ENCODE measurements at places on chromosomes 5 and 9.

DNA sequence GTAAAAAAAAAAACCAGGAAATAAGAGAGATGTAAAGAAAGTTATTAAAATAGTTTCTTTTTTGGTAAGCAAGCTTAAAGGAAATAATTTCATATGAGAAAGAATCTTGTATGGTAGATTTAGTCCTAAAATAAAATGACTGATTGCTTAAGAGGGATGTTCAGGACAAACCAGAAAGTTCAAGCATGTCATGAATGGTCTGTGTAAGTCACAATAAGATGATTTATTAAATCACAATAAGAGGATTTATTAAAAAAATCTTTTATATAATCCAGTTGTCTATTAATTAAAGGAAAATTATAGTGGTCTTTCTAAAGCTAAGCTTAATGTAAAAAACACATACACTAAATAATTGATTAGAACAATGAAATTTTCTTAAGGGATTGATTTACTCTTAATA, 91.8 kb upstream of the OR13F1 start:
- no peak for DNase-seq

- DNase-seq: no peak
Observed at GRCh38 chr9:137449931-137450538, 8.9 kb upstream of the ENTPD8 start.

GRCh38 chr5:141958113-141958512, at the start of gene PCDH12:
TSS of gene PCDH12 (minus strand) at chr5:141958202. CDS start at chr5:141957851, 351 bp downstream.
- DNase-seq: no peak

GRCh38 chr5:10933121-10933520, 172.1 kb upstream of the DAP start:
- DNase-seq: no peak

- DNase-seq: peak; percentile 81
Observed at GRCh38 chr9:120477534-120478001, 102.4 kb downstream of the CDK5RAP2 start.

DNA sequence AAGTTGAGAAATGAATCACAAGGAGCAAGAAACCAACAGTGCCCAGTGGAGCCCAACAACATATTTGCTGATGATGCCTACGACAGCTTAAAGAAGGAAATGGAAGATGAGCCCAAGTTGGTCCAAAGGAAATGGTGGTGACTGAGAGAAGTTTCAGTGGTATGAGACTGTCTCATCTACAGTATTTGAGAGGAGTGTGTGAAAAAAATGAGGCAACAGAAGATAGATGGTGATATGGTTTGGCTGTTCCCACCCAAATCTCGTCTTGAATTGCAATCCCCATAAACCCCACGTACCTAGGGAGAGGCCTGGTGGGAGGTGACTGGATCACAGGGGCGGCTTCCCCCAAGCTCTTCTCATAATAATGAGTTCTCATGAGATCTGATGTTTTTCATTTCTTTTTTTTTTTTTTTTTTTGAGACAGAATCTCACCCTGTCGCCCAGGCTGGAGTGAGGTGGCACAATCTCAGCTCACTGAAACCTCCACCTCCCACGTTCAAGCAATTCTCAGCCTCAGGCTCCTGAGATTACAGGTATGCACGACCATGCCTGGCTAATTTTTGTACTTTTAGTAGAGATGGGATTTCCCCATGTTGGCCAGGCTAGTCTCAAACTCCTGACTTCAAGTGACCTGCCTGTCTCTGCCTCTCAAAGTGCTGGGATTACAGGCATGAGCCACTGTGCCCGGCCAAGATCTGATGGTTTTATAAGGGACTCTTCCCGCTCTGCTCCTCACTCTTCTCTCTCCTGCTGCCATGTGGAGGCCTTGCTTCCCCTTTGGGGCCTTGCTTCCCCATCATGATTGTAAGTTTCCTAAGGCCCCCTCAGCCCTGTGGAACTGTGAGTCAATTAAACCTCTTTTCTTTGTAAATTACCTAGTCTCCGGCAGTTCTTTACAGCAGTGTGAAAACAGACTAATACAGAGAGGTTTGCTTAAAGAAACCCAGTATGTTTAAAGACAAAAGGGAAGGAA, 30.2 kb downstream of the EFCAB9 start:
- no peak for DNase-seq

GRCh38 chr5:58871648-58872242, 288.9 kb downstream of the RAB3C start:
- no peak for DNase-seq

DNA sequence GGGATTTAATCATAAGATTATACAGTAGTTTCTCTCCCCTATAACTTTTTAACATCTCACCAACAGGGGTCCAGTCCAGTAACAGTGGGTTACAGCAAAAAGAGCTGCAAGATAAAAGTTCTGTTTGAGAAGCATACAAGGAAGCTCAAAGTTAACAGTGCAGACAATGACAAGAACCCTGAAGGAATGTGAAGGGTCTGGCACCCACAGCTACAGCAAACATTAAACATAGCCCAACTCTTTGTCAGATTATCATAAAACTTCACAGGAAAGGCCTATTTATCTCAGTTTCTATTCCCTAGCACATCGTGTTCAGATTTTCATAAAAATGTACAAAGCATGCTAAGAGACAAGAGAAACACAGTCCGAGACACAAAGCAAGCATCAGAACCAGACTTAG, 309.4 kb downstream of the DIRAS2 start:
- no peak for DNase-seq

DNA sequence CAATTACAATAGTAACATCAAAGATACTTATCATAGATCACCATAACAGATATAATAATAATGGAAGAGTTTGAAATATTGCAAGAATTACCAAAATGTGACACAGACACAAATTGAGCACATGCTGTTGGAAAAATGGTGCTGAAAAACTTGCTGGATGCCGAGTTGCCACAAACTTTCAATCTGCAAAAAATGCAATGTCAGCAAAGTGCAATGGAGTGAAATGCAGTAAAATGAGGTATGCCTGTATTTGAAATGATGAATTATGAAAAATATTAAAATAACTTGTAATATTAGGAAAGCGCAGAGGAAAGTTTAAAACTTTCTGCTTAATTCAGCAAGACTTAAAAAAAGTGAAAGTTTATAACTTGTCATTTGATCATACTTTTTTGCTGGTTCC, 12.0 kb upstream of the PCBD2 start:
- DNase-seq: no peak

GRCh38 chr5:14675865-14676300, 11.4 kb downstream of the OTULIN start:
- no peak for DNase-seq

DNA sequence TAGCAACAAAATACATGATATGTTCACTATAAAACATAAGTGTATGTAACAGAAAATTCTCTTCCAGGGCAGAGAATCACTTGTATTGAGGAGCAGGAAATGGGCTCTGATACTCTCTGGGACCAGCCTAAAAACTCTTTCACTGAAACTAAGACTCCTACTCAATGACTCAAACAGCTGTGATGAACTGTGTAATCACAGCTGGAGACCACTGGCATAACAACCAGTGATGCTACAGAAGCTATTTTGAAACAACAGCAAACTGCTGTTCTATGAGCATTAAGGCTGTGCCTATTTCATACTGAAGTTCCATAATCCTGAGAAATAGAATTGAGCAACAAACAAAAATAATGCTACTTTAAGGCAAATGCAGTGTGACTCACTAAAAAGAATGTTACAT, 594.0 kb downstream of the HINT1 start:
- no peak for DNase-seq

GRCh38 chr5:38666668-38667498, 110.4 kb upstream of the LIFR start:
- peak; percentile 38 for DNase-seq

DNA sequence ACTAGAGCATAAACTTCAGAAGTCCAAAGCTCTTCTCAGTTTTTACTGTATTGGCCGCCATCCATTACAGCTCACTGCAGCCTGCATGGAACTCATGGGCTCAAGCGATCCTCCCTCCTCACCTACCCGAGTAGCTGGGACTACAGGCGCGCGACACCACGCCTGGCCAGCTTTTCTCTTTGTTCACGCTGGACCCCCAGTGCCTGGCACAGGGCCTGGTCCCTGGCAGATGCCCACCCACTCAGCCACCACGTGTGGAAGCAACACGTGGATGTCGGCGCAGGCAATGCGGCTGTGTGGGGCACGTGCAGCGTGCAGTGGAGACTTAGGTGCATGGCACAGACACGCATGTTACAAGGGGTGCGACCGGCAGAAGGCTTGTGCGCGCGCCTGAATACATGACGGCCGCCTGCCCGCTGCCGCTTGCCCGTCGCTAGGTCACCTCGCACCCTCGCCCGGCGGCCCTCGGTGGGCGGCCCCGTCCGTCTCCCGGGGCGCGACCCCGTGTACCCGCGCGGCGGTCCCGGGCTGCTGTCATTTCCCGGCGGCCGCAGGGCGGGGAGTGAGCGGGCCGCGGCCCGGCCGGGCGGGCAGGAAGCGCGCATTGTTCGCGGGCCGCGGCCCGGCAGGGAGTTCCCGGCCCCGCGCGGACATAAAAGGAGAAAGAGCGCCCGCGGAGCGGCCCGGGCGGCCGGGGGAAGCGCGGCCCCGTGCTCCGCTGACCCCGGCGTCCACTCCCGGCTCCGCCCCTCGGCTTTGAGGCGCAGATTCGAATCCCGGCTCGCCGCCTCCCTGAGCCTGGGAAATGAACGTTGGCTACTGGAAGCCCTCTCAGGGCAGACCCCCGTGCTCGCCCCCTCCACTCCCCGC, 24.1 kb upstream of the PTGS1 start:
- no peak for DNase-seq

- no peak for DNase-seq
Observed at GRCh38 chr9:128946571-128947276, 679 bp downstream of the DOLK start.

GRCh38 chr9:114606597-114607207, 4.4 kb upstream of the TMEM268 start:
- DNase-seq: no peak

GRCh38 chr5:71637133-71637532, 50.0 kb downstream of the MCCC2 start:
- no peak for DNase-seq

- no peak for DNase-seq
Observed at GRCh38 chr5:51396797-51397196, 13.5 kb downstream of the ISL1 start.

DNA sequence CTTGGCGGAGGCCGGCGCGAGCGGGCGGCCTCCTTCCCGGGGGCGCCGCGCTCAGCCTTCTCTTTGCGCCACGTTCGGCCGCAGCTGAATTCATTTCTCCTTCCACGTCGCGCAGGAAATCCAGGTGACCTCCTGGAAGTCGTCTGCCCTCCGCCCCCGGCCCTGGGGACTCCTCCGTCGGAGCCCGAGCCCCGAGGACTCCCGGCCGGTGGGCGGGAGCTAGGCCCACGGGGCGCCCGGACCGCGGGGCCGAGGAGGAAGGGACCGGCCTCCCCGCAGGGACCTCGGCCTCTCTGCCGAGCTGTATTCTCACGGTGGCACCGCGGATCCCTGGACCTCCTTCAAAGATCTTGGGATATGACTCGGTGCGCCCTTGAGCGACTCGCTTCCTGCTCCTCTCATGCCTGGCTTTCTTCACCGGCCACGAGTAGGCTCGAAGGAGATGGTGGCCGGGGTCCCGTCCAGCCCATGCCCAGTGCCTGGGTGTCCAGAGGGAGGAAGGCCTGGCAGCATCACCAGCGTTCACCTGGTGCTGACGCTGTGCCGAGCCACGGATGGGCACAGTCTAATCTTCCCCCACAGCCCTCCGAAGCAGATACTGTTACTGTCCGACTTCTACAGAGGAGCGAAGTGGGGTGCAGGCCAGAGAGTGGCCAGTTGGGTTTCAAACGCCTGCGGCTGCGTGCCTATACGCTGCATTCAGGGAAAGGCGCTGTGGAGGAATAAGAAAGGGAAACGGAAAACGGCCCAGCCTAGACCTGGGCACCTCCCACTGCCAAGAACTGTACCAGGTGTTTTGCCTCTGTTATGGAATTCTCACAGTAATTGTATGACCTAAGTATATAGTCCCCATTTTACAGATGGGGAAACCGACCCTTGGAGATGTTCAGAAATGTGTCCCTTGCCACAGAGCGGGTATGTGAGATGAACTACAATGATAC, 47.3 kb downstream of the PAX5 start:
- DNase-seq: no peak

DNA sequence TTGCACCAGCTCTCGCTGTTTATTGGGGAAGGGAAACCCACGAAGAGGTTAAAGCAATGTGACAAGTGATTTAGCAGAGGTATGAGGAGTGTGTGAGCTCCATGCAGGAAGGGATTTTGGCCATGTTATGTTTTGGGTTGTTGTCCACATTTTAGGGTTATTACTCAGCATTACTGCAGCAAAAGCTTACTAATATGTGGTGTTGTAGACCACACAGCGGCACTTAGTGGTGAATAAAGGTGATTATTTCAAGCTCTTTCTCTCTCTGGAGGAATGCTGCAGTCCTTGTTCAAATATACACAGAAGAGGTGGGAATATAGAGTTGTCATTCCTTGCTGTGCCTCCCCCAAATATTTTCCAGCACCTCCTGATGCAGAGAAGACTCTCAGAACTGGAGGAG, 29.7 kb upstream of the AKNA start:
- no peak for DNase-seq

GRCh38 chr9:135244271-135245221, 157.1 kb downstream of the OLFM1 start:
- DNase-seq: no peak

- DNase-seq: no peak
Observed at GRCh38 chr9:8011974-8012373, 212.4 kb upstream of the DMAC1 start.

GRCh38 chr5:9170026-9170425, 375.8 kb downstream of the SEMA5A start:
- no peak for DNase-seq

DNA sequence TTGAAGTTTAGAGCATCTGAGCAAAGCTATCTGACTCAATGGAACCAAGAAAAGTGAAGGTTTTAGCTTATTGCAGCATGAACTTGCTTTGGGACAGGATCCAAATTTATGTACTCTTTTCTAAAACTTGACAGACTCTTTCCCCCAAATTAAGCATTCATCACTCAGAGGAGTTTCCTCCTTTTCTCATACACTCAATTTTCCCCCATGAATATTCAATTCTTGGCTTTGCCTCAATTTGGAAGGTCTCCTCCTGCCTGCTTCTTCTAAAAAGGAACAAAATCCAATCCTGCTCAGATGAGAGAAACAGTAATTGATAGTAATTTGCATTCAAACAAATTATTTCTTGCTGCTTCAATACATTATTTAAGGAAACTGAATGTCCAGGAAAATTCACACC, 5.0 kb downstream of the ACTL7A start:
- no peak for DNase-seq

GRCh38 chr5:88944751-88945531, 62.0 kb upstream of the MEF2C start:
- no peak for DNase-seq

- no peak for DNase-seq
Observed at GRCh38 chr9:20253635-20254034, 368.7 kb downstream of the MLLT3 start.

GRCh38 chr5:145130996-145131395, 704.1 kb downstream of the PRELID2 start:
- DNase-seq: no peak

GRCh38 chr9:68876273-68876672, 137.6 kb downstream of the PRKACG start:
- DNase-seq: no peak
